Naive thymus-derived CD8-positive, alpha-beta T cell (primary cell): ENCODE measurements at places on chromosomes 1 and 21.
A peak's percentile ranks its signal among the peaks of the same experiment; 100 is the strongest.

GRCh38 chr1:211579440-211580302 is 710 bp upstream of the SLC30A1 start:
- DNase-seq: no peak

GRCh38 chr1:225415307-225415706 is 12.5 kb downstream of the LBR start:
- no peak for DNase-seq

DNA sequence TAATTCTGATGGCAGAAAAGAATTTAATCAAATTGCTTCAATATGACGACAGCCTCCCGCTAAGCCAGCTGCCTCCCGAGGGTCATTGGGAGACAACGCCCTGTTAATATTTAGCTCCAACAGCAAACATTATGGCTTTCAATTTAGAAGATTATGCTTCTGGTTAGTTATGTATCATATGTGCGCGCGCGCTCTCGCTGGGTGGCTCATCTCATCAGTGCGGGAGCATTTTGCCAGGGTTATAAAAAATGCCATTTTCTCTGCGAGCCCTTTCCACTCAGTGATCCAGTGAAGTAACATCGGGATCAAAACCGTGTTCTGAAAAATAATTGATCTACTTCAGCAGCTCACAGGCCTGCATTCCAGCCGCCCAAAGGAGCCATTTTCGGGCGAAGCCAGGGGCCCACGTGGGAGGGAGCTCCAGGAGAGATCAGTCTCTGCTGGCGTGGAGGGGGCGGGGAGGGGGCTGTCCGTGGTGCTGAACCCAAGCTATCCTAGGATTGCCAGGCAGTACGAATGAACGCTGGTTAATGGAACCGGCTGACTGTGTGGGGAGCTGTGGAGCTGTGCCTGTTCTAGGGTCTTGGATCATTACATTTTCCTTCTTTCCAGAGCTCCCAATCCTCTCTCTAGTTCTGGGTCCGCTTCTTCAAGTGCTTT is 219.1 kb upstream of the ZC3H12A start:
- no peak for DNase-seq

DNA sequence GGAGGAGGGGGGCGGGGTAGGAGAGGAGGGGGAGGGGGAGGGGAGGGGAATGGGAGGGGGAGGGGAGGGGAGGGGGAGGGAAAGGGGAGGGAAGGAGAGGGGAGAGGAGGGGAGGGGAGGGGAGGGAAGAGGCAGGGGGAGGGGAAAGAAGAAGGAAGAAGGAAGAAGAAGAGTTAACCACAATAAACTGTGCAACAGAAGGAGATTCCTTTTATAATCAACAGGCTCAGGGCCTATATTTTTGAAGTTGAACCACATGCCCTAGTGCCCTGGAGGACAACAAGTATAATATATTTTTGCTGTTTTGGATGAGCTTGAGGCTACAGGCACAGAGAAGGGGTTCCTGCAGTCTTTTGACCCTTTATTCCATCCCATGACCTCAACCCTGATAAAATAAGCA is 228.2 kb upstream of the IRF2BP2 start:
- no peak for DNase-seq

- DNase-seq: no peak
Measured at GRCh38 chr1:115288591-115289198, 49.4 kb downstream of the NGF start.

- DNase-seq: no peak
Measured at GRCh38 chr1:30758785-30759380, 1.3 kb upstream of the LAPTM5 start.

DNA sequence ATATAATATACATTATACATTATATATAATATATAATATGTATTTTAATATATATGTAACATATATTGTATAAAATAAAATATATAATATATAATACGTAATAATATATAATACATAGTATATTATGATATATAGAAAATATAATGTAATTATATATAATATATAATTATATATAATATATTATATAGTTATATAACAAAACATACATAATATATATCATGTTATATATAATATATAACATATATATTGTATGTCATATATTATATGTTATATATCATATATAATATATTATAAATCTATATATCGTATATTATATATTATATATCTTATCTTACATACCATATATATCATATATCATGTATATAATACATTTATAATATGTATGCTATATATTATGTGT is 248.2 kb upstream of the TPTE start:
- no peak for DNase-seq

DNA sequence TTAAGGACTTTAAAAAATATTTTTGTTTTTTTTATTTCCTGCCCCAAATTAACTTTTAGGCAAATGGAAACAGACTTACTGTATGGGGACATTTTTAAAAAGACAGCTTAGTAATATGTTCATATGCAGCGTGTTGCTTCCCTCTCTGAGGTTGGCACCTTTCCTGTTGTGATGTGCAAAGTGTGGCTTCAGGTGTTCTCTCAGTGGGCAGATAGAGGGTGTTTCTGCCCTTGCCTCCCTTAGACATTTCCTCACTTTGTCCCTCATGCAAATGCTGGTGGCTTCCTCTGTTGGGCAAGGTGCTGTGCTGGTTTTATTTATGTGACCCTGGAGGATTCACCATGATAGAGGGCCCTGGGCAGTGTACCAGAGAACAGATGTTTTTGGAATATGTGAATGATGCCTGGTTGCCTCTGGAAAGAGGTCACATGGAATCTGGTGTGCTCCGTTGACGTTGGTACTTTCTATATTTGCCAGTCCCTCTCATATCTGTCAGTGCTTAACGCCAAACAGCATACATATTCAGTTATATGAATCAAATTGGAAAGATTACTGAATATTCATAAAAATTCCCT is 123.5 kb downstream of the PATJ start:
- no peak for DNase-seq

- DNase-seq: no peak
Measured at GRCh38 chr1:198203434-198203833, 46.6 kb downstream of the NEK7 start.

GRCh38 chr1:52574594-52574993 is 21.7 kb upstream of the TUT4 start:
- no peak for DNase-seq

GRCh38 chr1:60833173-60833572 is 249.2 kb upstream of the NFIA start:
- no peak for DNase-seq

DNA sequence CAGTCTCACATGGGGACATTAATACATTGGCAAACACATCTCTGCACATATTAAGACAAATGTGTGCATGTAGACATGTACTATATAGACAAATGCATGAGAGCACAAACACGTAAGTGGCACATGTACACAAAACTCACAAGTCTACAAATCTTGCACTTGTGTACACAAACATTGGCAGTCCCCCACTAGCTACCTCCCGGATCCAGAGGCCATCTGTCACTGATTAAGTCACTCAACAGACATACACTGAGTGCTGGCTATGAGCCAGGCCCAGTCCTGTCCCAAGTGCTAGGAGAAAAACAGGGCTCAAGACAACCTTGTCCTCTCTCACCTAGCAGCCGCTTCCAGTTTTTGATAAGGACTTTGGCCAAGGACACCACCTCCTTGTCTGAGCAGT is 7.0 kb downstream of the TCEA3 start:
- DNase-seq: no peak

- DNase-seq: no peak
Measured at GRCh38 chr21:43829575-43830119, 35.4 kb upstream of the AGPAT3 start.

- no peak for DNase-seq
Measured at GRCh38 chr21:27582246-27582947, 615.5 kb upstream of the ADAMTS5 start.

GRCh38 chr1:231683439-231684165 is 57.0 kb downstream of the DISC1 start:
- no peak for DNase-seq

GRCh38 chr1:184661801-184662200 is 92.9 kb downstream of the EDEM3 start:
- no peak for DNase-seq

DNA sequence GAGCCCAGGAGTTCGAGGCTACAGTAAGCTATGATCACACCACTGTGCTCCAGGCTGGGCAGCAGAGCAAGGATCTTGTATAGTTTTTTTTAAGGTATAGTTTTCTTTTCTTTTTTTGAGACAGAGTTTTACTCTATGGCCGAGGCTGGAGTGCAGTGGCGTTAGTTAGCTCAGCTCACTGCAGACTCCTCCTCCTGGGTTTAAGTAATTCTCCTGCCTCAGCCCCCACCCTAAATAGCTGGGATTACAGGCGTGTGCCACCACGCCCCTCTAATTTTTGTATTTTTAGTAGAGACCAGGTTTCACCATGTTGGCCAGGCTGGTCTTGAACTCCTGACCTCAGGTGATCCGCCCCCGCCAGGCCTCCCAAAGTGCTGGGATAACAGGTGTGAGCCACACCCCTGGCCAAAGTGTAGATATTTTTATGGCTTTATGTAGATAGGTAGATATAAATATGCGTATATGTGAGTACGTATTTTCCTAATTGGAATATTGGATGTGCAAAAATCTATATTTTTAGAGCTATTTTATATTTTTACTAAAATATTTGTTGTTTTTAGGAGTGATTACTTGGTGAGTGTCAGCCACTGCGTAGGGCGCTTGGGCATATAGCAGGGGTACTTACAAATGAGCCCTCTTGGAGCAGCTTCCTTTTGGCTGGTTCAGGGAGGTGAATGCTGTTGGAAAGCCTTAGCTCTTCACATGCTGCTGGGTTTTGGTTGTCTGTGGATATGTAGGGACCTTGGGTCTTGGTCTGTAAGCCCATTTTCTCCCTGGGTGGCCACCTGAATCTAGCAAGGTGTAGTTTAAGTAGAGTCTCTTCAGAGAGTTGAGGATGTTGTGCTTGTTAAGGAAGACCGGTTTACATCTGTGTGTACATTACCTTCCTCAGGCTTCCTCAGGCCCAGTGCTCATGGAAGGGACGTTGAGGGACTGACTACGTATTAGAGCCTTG is 9.5 kb downstream of the KDM4A start:
- DNase-seq: no peak

- DNase-seq: no peak
Measured at GRCh38 chr1:223700942-223701637, 11.2 kb upstream of the CAPN2 start.

GRCh38 chr1:85656948-85657347 is 51.3 kb downstream of the ZNHIT6 start:
- DNase-seq: no peak

GRCh38 chr1:241837901-241838300 is 10.1 kb upstream of the EXO1 start:
- DNase-seq: no peak

DNA sequence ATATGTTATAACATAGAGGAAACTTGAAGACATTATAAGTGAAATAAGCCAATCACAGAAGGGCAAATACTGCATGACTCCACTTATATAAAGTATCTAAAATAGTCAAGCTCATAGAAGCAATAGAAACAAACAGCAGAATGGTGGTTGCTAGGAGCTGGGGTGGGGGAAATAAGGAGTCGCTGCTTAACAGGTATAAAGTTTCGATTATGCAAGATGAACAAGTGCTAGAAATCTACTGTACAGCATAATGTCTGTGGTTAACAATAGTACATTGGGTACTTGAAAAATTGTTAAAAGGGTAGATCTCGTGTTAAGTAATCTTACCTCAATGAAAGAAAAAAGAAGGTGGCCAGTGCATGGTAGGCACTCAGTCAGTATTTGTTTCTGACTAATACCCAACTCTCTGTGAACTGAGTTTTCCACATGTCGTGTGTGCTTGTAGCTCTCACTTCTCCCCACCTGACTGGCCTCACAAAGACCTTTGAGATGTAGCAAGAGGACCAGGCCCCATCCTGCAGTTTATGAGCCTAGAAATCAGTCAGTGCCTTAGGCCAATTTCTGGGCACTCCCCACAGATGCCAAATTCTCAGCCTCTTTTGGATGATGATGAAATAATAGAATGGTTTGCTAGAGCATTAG is 14.7 kb upstream of the SPRR5 start:
- no peak for DNase-seq

DNA sequence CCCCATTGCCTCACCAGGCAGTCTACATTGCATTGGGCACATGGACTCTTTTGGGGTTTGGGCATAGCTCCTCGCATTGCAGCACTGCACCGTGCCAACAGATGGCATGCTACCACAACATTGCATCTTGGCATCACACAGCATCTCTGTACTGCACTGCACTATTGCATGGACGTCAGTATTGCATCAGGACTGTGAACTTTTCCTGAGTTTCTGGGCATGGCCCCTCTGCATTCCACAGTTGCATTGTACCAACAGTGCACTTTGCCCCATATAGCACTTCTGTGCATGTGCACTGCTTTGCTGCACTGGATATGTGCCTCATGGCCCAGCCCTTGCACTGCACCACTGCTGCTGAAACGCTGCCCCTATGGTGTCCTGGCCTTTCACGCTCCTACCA is 9.6 kb downstream of the PTPRU start:
- DNase-seq: no peak

DNA sequence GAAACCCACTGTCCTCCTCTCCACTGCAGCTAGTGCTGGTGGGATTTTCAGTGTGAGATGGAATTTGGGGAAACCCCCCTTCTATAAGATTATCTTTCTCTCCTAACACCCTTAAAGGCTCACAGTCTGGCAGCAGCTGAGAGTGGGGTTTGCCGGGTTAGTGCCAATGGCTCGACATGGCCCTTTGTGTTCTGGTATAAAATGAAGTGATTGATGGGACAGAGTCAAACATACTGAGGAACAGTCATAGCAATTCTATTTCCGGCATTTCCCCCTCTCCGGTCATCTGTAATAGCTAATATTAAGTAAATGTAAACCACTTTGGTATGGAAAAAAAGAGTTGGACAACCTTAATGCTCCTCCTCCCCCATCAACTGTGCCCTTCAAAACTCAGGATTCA is 37.6 kb downstream of the TFF3 start:
- DNase-seq: no peak

- no peak for DNase-seq
Measured at GRCh38 chr1:14871218-14871970, 272.9 kb downstream of the KAZN start.

DNA sequence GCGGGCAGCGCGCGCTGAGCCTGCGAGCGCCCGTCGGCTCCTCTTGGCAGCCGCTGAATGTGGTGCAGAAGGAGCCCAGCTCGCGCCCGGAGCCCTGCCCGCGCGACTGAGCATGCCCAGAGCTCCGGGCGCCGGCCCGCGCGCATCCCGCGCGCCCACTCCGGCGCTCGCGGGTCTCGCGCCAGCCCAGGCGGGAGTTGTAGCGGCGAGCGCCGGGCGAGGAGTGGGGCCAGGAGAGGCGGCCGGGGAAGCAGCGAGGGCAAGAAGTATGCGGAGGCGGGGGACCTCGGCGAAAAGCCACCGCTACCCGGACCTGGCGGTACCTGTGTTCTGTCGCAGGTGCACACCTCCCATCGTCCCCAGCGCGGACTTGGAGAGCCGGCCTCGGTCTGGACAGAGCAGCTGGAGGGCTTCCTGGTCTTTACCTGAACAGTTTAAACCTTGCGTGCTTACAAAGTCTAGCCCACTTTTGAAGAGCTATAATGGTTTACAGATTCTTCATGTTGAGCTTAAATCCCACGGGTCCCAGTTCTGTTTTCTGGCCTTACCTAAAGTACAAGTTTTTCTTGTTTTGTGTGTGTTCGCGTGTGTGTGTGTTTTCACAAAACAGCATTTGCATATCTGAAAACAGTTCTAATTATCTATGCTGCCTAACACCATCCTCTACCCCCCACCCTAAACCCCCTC is at the start of gene DDAH1:
Gene DDAH1 (minus strand): TSS at position 61 of the 687 bp plus-strand sequence. CDS start 114 bp downstream, outside the sequence.
- DNase-seq: peak; percentile 1

GRCh38 chr1:37078866-37079265 is 44.6 kb upstream of the GRIK3 start:
- DNase-seq: no peak
